ENCODE measurements at places on chromosomes 13 and 19.

GRCh38 chr19:42038666-42039065 lies 31.3 kb downstream of the GRIK5 start:
- DNase-seq = no peak

DNA sequence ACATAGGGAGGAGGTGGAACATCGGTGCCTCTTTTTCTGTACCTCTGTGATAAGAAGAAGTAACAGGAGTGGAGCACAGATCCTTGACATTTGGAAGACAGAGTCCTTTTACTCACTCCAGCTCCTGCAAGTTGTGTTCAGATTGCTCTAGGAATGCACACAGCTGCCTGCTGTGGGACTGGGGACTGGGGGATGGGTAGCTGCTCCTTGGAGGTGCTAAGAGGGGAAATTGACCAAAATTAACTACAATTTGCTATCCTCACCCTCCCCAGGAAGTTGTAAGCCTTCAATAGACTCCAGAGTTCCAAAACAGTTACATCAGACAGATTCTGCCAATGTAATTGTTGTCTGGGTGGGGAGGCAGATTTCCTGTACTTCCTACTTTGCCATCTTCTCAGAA lies 317.9 kb downstream of the MTUS2 start:
- no peak for DNase-seq

GRCh38 chr19:34502582-34503411 lies 21.2 kb downstream of the WTIP start:
- no peak for DNase-seq

DNA sequence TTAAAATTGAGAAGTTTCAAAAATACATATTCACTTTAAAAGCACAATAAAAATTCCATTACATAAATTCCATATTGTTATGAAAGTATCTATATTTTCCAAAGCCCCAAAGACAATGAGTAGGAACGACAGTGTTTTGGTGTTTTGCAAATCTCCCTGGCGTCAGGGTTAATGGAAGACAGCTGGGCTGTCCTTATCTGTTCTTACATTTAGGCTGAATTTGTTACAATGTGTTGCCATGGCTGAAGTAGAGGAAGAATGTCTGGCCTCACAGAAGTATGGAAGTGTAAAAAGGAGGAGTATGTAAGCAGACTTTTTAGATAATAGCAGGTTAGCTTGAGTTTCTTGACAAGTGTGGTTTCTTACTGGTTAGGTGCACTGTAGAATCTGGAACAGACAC lies 124.4 kb upstream of the SPATA13 start:
- no peak for DNase-seq

GRCh38 chr13:100859861-100860260 lies 185.3 kb upstream of the TMTC4 start:
- no peak for DNase-seq
